ENCODE measurements at places on chromosomes 4 and X.

DNA sequence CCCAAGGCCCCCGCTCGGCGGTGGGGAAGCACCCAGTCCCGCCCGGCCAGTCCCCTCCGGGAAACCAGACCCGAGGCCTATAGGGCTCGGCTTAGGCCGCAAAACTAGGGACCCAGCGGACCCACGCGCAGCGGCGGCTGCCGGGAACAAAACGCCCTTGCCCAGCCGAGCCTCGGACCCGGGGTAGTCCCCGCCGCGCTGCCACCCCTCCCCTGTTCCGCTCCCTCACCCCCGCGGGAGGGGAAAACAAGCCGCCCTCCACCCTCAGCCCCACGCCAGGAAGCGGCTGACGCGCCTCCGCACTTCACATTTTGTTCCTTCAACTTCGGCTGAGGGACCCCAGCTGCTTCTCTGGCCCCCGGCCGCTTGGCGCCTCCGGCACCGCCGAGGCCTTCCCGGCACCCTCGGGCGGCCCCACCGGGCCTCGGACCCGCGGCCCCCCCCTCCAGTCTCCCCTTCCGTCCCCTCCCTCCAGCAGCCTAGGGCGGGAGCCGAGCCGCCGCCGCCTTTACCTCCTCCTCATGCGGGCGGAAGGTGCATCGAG, 694 bp downstream of the PDS5A start:
- DNase-seq: peak; percentile 37

DNA sequence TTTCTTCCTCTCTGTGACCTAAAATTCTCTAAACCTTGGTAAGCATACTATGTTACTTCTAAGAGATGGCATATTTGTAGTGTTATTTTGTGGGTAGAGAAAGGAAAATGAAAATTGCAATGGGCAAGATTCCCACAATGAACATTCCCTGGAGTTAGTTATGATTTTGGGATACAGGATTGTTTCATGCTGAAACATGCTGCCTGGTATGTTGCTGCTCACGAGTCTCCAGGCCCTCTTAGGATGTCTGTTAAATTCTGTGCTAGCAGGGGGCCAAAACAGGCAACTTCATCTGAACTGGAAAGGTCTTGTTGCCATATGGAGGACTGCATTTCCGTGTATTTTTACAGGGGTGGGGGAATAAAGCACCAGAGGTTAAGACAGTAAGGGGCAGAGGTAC, 18.9 kb upstream of the MSMO1 start:
- no peak for DNase-seq

DNA sequence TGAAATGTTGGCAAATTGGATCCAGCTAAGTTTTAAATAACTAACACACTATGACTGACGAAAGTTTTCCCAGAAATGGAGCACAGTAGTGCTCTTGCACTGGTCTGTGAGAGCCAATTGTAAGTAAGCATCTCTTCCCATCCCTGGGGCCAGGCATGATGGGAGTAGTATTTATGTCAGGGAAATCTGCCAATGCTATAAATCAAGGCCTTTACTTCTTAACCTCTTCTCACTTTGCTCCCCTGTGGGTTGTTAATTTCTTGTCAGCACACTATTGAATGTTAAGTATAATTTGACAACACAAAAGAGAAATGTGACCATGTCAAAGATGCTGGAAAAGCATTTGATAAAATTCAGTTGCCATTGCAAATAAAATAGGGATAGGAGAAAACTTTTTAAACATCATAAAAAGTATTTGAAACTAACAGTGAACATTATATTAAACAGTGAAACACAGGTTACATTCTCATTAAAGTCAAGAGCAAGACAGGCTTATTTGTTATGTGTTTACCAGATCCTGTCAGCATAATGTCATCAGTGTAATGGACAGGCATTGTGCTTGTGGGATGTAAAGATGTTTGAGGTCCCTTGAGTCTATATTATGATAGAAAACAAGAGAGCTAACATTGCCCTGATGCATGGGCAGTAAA, 5.0 kb downstream of the F8A1 start:
- no peak for DNase-seq

- DNase-seq: no peak
Measured at GRCh38 chr4:16609170-16609758, 289.2 kb downstream of the LDB2 start.

DNA sequence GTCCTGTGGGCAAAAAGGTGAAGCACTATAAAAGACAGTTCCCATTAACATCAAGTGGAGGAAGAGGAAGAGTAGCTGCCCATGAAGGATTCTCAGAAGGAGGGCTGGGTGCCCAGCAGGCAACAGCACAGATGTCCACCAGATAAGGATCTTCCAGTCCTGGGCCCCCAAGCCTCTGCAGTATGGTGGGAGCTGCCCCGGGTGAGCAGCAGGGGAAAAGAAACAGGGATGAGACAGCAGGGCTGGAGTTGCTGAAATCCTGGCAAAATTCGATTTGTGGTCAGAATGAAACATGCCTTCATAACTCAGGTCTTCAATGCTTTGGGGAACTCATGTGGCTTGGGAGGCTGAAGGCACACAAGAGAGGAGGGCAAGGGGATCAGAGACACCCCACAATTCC, 94.6 kb downstream of the RASL11B start:
- no peak for DNase-seq

DNA sequence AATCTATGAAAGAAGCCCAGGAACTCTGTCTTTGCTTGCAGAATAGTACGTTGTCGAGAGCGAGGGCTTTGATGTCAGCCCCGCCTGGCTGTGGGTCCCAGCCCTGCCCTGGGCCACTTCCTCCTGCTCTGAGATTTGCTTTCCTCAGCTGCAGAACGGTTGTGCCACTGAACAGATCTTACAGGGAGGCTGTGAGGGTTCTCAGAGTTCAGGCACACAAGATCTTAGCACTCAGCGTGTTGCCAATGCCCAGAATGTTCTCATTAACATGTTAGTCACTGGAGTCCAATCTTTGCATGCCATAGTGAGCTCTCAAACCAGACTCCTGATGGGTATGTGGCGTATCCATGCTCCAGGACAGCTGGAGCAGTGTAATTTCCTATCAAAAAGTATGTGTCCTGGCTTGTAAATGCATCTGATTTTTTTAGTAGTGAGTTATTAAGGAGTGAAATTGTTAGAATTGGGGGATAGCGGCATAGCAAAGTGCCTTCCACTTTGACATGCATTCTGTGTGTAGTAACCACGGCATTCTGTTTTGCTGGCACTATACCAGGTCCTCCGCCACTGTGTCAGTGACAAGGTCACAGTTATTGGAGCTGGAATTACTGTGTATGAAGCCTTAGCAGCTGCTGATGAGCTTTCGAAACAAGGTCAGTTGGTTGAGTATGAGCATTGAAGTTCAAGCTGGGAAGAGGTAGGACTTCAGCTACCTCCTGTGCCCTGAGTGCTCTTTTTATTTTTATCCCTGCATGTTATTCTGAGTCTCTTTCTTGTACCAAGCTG, 31.6 kb downstream of the TKTL1 start:
- peak; percentile 64 for DNase-seq

DNA sequence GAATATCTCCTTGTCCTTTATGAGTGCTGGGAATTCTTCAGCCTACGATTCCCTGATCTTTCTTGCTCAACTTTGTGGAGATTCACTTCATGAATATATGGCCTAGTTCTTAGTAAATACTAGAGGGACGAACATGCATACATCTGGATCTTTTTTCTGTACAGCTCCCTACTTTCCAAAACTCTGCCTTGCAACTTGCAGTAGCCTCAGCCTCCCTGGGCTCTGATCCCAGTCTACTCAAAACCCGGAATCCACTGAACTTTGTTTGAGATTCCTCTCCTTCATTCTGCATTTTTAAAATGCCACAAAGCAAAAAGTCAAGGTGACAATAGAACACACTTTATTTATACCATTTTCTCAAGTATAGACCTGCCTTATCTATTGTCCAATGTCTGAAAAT, 50.0 kb upstream of the PCDH7 start:
- DNase-seq: no peak

GRCh38 chr4:184636144-184636543, 13.1 kb downstream of the CASP3 start:
- DNase-seq: no peak

DNA sequence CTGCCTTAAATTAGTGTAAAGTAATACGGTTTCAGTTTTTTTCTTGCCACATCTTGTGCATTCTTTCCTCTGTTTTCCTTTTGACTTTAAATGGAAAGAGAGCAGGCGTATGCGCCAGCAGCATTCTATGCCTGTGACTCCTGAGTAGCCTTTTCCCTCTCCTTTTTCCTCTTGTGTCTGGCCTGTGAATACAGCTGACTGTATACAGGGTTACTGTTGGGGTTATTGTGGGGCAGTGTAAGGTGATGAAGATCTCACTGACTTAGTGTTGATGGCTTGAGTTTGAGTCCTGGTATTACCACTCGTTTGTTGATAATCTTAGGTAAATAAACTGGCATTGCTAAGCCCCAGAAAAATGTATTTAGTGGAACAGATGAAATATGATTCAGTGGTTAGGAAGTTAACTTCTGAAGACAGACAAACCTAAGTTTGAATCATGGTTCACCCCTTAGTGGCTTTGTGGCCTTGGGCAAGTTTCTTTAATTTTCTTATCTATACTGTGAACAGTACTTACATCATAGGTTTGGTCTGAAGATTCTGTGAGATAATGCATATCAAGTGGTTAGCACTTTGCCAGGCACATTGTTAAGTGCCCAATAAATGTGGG, 105.1 kb downstream of the FNIP2 start:
- no peak for DNase-seq

DNA sequence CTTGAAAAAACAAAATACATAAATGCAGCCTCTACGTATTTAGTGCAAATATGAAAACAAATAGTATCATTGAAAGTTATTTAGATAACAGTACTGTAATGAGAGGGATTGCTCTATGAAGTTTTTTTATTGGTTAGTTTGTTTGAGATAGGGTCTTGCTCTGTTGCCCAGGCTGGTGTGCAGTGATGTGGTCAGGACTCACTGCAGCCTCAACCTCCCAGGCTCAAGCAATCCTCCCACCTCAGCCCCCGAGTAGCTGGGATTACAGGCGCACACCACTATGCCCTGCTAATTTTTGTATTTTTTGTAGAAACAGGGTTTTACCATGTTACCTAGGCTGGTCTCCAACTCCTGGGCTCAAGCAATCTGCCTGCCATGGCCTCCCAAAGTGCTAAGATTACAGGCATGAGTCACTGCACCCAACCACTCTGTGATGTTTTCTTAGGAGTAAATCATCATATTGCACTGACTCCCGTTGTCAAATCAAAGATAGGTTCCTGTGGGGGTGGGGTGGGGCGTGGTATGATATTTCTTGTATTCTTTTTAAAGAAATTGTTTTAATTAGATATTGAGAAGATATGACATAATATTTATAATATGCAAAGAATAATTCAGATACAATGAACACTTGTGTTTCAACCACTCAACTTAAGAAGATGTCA, 75.8 kb downstream of the ATG4A start:
- no peak for DNase-seq

DNA sequence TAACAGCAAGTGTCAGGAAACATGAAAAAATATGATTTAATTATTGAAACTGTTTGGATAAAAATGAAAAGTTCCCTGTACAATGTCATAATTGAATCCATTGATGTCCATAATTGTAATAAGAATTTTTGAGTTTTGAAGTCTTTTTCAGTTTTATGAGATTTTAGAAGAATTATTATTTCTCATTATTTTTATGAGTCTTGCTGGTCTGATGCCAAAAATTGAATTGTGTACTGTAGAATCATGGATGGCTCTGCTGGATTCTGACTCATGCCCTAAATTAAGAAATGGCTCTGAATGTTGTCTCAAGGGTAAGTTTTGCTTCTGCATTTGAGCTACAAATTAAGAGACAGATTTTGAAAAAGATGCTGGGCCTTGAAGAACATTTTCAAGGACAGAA, 132.8 kb upstream of the MAP9 start:
- DNase-seq: no peak

DNA sequence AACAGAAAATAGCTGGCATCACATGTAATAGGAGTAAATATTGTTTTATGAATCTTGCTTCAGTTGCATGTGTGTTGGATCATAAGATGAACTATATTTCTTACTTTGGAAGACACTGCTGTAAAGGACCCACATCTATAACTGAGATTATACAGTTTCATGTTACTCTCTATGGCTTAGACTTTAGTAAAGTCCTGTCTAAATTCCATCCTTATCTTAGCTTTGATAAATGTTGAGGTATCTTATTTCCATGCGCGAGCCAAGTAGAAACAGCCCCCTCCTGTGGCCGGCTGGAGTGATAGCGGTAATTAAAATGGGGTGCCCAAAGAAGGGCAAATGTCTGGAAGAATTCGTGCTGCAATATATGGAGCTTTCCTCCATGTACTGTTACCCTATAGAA, 43.0 kb downstream of the CCDC158 start:
- DNase-seq: no peak

GRCh38 chrX:110004215-110004614, 1.3 kb downstream of the TMEM164 start:
- DNase-seq: no peak

- DNase-seq: no peak
Measured at GRCh38 chrX:38332505-38332904, 5.2 kb upstream of the RPGR start.

- no peak for DNase-seq
Measured at GRCh38 chr4:32778025-32778424, 2057.9 kb downstream of the PCDH7 start.

DNA sequence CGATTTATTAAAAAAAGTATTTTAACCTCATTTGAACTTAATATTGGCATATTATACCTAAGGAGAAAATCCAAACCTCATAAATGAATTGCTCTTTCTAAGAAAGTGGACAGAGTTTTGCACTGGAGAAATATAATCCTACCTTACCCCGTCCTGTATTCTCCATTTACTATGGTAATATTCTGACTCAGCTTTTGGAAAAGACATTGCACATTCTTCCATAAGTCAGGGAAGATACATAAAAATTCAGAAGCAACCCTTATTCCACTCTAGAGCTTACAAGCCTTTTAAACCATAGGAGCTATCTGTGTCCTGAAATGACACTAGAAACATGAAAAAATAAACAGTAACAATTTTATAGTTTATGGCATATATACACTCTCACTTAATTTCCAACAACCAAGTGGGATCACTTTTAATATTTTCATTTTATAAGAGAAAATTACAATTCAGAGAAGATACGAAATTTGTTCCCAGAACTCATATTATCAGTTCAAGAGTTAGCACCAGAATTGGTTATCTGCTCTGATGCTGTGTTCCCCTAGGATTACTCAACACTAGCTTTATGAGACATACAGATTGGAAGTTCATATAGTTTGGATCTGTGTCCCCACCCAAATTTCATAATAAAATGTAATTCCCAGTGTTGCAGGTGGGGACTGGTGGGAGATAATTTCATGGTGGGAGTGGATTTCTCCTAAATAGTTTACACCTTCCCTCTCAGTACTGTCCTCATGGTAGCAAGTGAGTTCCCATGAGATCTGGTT, 359.4 kb downstream of the ARAP2 start:
- DNase-seq: no peak

GRCh38 chr4:17662694-17663093, 48.3 kb downstream of the MED28 start:
- no peak for DNase-seq

GRCh38 chrX:20130357-20130756, 11.3 kb downstream of the EIF1AX start:
- no peak for DNase-seq

GRCh38 chrX:119758731-119759247, 401 bp downstream of the SOWAHD start:
- peak; percentile 18 for DNase-seq

- no peak for DNase-seq
Measured at GRCh38 chr4:129371926-129372325, 276.0 kb downstream of the C4orf33 start.

GRCh38 chr4:174503079-174503715, 19.1 kb downstream of the HPGD start:
- DNase-seq: no peak

- peak; percentile 32 for DNase-seq
Measured at GRCh38 chrX:40922307-40922706, 162.9 kb upstream of the USP9X start.

- DNase-seq: no peak
Measured at GRCh38 chr4:163665521-163666331, 171.2 kb downstream of the TMA16 start.
